ENCODE measurements at places on chromosomes 12 and 14.

- no peak for DNase-seq
These were observed 485.7 kb downstream of the ZFP36L1 start for GRCh38 chr14:68306934-68307789.

- DNase-seq: no peak
These were observed 33.1 kb upstream of the MMP19 start for GRCh38 chr12:55875704-55876467.

DNA sequence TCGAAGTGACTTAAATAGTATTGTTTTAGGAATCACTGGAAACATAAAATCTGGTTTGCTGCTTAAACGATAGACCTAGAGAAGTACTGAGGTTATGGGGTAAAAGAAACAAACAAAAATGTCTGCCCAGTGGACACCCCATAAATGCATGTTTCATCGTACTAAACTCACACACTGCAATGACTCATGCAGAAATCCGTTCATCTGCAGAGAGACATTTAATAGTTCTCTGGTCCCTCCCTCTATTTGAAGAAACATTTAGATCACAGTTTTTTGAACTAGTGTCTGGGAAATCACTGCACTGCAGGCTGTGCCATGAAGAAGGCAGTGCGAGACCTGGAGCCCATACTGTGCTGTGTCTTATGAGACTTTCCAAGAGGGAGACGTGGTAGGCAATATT, 25.5 kb downstream of the SLC17A8 start:
- no peak for DNase-seq

DNA sequence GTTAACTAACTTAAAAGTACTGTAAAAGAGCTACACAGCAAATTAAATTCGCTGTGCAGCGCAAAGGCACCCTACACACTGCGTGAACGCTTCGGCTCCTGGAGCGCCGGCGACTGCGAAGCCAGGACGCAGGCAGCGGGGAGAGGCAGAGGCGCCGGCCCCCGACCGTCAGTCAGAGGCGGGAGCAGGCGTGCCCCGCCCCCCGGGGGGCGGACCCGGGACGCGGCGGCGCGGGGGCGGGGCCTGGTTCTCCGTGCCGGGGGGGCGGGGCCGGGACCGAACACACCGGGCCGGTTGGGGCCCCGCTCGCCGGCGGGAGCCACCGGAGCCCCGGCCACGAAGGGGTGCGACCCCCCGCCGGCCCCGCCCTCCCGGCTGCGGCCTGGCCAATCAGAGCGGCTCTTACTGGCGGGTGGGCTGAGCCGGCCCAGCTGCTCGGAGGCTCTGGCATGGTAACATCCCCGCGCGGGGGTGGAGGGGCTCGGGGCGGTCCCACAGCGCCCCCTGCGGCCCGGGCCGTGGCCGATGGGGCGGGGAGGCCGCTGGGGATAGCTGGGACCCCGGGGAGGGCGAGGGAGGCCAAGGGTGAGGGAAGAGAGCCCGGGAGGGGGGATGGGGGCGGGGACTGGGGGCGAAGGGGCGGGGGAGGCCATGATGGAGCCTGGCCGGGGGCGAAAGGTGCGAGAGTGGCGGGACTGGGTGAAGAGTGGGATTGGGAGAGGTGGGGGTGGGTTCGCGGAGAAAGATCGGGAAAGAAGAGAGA, at the start of gene PRPF40B:
PRPF40B (plus strand) TSS at position 420 of the 763 bp plus-strand sequence; CDS start at position 450, 30 bp downstream.
- DNase-seq: peak; percentile 83

- DNase-seq: no peak
These were observed 623.4 kb downstream of the DIO2 start for GRCh38 chr14:79587875-79588274.

DNA sequence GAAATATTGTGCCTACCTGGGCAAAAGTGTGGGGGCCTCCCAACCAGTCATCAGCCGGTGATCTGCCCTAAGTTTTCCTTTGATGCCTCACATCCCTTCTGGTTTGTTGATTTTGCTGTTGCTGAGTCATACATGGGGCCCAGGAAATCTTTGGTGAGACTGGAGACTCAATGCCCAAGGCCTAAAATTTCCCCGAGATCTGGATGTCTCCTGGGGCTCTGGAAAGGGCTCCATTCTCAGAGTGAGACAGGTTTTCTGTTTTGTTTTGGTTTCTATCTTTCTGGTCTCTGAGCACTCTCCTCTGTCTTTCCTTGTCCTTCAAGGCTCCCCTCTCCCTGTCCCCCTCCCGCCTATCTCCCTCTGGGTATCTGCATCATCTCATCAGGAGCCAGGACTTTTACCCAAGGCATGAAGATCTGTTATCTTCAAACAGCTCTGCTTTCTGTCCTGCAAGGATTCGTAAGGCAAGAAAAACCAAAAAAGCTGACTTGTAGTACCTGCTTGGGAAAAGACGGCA, 152.8 kb upstream of the MAX start:
- no peak for DNase-seq

- DNase-seq: no peak
These were observed 14.0 kb downstream of the OR11G2 start for GRCh38 chr14:20204721-20205120.

GRCh38 chr12:91441993-91442952, 259.7 kb upstream of the DCN start:
- no peak for DNase-seq

GRCh38 chr12:106223485-106224354, 24.1 kb downstream of the CKAP4 start:
- peak; percentile 81 for DNase-seq

- DNase-seq: no peak
These were observed 1.2 kb downstream of the PITPNM2 start for GRCh38 chr12:123149501-123150274.

GRCh38 chr14:75864352-75864751, 117.4 kb downstream of the TGFB3 start:
- no peak for DNase-seq

GRCh38 chr12:42475106-42475505, 114.4 kb downstream of the PRICKLE1 start:
- DNase-seq: no peak

GRCh38 chr12:13105781-13106180, 2.3 kb upstream of the GSG1 start:
- no peak for DNase-seq

GRCh38 chr12:12604740-12605139, 6.9 kb upstream of the CREBL2 start:
- DNase-seq: no peak

DNA sequence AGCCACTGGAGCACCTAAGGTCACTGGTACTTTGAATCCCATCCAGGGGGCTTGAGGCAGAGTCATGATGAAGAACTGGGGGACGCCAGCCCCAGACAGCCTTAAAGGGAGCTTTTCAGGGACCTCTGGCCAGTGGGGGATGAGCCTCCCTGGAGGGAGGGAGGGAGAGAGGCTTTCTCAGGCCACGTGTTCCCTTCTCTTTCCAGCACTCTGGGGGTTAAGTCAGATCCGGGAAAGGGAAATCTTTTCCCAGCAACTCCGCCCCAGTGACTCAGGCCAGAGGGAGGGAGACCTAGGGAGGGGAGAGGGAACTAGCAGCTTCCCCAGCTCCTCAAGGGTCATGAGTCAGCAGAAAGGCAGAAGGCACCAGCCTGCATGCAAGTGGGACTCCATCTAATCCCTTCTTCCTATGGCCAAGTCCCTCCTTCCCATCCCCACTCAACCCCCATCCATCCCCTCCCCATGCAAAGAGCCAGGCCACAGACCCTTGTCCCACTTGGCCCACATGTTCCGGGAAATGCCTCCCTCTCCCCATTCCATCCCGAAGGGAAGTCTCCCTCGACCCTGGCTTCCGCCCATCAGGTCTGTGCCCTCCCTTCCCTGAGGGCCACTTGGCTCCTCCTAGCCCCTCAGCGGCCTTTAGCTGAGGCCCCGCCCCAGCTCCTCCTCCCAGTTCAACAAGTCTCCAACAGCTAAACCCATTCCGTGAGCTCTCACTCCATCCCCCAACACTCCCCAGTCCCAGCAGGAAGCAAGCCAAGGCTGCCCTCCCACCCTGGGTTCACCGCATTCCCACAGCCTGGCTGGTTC, 5.6 kb downstream of the TNFRSF1A start:
- peak; percentile 39 for DNase-seq

DNA sequence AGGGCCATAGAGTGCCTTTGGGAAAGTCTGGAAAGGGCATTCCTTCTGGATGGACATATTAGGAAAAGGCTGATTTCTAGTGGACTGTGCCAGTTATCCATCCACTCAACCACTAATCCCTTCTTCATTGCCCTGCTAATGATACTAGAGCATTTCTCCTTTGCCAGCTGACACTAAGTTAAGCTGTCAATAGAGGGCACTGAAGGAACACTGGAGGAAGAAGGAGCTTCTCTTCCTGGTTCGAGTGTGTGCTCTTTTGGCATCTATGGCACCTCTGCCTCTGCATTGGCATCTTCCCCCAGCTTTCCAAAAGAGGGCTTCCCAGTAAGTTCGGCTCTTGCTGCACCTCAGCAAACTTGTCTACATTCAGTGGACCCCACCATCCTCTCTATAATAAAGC, 165.4 kb downstream of the DERA start:
- DNase-seq: no peak

GRCh38 chr12:70190262-70191010, 52.8 kb upstream of the CNOT2 start:
- no peak for DNase-seq

- no peak for DNase-seq
These were observed 121.9 kb downstream of the GARIN6 start for GRCh38 chr12:99769396-99769980.

DNA sequence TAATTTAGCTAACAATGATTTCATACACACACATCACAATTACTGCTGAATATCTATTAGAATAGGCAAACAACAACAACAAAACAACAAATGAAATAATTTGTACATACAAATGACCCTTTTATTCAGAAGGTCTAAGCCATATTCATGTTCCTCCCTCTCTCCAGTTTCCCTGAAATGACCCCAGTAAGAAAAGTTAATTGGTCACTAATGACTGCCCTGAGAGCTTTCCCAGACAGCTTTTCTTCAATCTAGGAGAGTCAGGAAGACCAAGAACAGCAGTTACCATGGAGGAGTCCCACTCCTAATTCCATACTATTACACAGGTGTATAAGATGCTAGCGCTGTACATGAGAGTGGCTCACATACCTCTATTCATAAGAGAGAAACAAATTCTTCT, 121.2 kb upstream of the GRIP1 start:
- no peak for DNase-seq

- DNase-seq: no peak
These were observed 363.8 kb upstream of the USP15 start for GRCh38 chr12:61896436-61896835.

GRCh38 chr12:100643246-100643645, 69.8 kb downstream of the GAS2L3 start:
- no peak for DNase-seq

DNA sequence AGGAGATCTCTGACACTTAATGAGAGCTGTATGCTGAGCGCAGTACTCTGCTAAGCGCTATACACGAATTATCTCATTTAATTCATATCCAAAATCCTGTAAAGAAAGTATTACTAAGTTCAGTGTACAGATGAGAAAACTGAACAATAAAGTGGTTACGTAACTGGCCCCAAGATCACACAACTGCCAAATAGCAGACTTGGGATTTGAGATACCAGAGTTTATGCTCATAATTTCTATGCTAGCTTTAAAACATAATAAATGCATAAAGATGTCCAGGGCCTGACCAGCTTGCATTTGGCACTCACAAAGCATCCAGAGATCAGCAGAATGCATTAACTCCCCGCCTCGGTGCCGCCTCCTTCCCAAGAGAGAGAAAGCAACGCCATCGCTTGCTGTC, 83.2 kb upstream of the PWP1 start:
- no peak for DNase-seq

DNA sequence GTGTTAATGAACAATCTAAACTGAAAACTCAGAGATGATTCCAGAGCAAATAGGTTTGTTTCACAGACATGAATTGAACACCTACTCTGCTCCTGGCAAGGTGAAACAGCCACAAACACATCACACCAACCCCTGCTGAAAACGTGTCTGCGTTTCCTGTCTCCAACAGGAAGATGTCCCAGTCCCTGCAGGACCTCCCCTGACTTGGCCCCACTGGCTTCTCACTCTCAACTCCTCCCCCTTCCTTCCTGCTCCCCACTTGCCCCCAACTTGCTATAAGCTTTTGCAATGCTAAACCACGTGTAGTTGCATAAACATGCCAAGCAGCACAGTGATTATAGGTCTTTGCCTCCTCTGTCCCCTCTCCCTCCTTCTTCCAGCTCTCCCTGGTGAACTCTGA, 567.6 kb downstream of the BCL11B start:
- no peak for DNase-seq

- no peak for DNase-seq
These were observed 3.8 kb downstream of the CS start for GRCh38 chr12:56296295-56296694.

GRCh38 chr14:58091883-58092630, 60.0 kb downstream of the ARMH4 start:
- no peak for DNase-seq

GRCh38 chr12:27864521-27864920, 84.5 kb upstream of the MANSC4 start:
- no peak for DNase-seq

- no peak for DNase-seq
These were observed 2.6 kb downstream of the KRAS start for GRCh38 chr12:25248137-25248536.

DNA sequence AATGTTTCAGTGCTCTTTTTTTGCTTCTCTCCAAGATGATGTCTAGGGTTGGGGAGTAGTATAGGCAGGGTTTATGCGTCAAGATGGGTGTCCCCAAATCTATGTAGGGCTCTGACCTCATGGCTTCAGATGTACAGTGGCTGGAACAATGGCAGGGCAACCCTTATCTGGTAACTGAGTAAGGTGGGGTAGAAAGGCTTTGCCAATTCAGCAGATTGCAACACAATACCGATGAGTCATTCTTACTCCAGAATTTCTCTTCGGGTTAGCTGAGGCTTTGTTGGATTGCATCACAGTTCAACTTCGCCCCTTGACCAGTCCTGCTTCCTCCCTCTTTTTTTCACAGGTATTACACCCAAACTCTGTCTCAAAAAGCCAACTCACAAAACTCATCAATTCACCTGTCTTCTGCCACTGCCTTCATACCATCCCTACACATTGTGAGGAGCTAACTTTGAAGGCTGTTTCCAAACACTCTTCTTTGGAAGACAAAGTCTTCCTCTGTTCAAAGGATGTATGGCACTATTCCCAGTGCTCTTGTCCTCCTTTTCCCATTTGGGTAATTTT, 190.2 kb upstream of the CNOT2 start:
- DNase-seq: no peak

DNA sequence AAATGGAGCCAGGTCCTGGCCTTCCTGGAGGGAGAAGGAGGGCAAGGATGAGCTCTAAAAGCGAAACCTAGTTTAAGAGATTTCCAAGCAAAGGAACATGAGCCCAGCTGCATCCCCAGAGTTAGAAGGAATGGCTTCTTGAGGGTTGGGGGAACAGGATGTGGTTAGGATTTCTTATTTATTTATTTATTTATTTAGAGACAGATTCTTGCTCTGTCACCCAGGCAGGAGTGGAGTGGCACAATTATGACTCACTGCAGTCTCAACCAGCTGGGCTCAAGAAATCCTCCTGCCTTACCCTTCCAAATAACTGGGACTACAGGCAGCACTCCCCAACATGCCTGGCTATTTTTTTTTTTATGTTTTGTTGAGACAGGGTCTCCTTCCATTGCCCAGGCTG, 25.3 kb upstream of the TMEM106C start:
- no peak for DNase-seq

DNA sequence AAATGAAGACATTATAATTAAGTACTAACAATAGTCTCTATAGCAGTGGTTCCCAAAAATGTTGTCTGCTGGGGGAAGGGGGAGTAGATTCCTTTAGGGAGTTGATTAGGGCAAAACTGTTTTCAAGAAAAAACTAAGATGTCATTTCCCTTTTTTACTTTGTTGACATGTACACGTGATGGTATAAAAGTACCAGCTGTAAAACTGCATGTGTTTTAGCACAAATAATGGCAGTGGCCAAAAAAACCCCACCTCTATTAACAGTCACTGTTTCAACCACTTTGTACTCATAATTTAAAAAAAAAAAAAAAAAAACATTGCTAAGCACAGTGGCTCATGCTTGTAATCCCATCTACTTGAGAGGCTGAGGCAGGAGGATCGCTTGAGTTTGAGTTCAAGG, 61.7 kb downstream of the PPP1R12A start:
- no peak for DNase-seq
